ENCODE measurements at places on chromosomes 11 and 22.

- no peak for DNase-seq
Observed at GRCh38 chr22:21009638-21010425, 5.1 kb upstream of the P2RX6 start.

DNA sequence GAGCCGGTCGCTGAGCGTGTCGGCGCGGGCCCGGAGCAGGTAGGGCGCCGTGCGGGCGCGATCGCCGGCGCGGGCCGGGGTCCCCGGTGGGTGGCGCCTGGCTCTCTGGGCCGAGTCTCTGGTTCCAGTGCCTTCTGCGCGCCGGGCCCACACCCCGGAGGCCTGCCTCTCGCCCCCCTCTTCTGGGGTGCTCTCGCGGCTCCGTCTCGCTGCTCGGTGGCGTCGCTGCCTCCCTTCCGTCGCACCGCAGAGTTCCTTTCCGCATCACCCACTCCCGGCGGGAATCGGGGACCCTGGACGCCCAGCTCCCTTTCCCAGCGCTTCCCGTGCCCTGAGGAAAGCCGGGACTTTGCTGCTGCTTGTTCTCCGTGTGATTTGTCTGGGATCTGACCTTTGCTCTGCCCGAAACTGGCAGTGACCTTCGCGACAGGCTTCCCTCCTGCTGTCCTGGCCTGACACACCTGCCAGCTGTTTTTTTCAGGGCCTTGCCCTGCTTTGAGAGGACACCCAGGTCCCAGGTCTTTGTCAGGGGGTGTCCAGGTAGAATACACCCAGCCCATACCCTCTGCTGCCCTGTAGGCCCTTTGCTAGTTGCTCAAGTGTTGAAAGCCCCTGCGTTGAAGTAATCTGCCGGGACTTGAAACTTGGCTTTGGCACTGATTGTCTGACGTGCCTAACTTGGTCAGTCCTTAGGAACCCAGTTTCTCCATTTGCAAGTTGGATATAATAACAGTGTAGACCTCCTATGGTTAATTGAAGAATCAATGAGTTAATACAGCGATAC lies 711 bp downstream of the FDX1 start:
- peak; percentile 60 for DNase-seq

- no peak for DNase-seq
Observed at GRCh38 chr11:78706551-78706950, 131.9 kb upstream of the NARS2 start.

GRCh38 chr22:38494939-38495338 lies 11.2 kb downstream of the DDX17 start:
- DNase-seq = no peak

- no peak for DNase-seq
Observed at GRCh38 chr11:66026017-66026529, at the start of gene CATSPER1. CATSPER1 (minus strand) TSS chr11:66026479; CDS start chr11:66026379, 100 bp downstream.

DNA sequence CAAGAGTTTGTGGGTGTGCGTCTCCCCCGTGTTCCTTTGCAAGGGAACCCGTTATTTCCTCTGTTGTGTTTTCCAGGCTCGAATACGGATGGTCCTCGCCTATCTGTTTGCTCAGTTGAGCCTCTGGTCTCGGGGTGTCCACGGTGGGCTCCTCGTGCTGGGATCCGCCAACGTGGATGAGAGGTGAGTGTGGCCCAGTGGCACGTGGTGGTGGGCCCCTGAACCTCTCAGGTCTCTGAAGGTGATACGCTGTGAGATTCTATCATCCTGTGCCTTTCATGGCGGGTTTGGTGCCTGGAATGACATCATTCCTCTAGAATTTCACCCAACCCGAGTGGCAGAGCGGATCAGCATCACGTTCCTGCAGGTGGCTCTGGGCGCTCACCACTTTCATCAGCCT lies 32.5 kb downstream of the NADSYN1 start:
- no peak for DNase-seq

DNA sequence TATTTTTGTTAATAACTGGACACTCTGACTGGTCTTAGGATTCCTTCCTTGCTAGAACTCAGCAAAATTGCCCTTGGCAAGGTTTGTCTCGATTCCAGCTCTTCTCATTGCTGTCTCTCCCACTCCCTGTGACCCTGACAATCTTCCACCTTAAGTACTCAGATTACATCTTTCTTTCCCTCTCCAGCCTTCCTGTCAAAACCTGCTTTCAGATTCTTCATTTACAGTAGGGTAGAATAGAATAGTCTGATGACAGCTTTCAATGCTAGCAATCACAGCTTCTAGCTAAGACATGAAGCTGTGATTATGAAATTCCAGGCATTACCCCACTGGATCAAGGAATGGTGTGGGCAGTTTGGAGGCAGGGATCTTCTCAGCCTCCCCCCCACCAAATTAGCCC lies 39.2 kb upstream of the LMO2 start:
- no peak for DNase-seq

DNA sequence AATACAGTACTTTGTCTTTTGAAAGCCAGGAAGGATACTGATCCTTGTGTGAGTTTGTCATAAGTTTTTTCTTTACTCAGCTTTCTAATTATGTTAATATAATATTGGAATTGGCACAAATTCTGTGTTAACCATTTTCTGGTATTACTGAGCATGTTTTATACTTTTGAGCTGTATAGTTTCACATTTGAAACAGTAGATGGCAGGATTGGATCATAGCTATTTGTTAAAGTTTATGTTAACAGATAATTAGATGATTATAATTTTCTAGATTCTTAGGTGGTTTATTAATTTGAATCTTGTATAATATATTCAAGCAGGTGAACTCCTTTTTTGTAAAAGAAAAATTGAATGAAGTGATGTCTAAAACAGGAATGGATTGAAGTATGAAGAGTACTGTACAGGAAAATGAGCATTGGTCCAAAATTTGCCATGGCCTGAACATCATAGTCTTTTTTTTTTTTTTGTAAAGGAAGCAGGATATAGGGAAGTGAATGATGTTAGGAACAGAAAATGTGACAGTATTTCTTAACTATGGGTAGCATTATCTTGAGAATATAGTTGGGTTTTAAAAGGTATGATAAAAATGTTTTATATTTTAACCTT lies 102.0 kb downstream of the CYP2R1 start:
- no peak for DNase-seq

DNA sequence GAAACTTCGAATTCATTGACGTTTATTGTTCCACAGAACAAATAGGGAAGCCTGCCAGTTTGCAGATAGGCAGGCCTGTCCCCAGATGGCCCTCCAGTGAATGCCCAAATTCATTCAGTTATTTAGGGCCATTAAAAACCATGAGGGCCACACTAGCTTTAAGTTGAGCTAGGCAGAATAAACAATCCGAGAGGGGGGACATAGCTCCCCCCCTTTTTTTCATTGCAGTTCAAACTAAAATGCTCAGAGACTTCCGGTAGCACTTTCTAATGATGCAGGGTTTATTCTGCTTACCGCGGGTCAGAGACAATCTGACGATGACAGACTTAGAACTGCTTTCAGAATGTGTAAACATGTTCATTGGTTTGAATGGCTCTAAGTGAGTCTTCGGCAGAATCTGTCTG lies 72.0 kb downstream of the ZBTB16 start:
- peak; percentile 75 for DNase-seq
